Fibroblast of gingiva (primary cell): ENCODE measurements at places on chromosomes 16 and 17.

DNA sequence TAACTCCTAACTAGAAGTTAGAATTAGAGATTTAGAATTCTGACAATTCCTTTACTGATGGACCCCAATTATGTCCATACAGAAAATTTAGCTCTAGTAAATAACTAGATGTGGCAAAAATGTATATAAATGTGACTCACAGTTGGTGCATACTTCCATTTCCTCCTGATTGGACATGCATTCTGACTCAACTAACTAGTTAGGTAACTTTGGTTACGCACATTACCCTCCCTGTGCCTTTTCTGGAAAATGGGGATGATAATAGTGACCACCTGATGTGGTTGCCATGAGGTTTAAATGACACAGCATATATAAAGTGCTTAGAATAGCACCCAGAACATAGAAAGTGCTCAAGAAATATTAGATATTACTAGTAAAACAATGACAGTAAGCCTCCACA lies 550.0 kb upstream of the SALL1 start:
- DNase-seq, result no peak

DNA sequence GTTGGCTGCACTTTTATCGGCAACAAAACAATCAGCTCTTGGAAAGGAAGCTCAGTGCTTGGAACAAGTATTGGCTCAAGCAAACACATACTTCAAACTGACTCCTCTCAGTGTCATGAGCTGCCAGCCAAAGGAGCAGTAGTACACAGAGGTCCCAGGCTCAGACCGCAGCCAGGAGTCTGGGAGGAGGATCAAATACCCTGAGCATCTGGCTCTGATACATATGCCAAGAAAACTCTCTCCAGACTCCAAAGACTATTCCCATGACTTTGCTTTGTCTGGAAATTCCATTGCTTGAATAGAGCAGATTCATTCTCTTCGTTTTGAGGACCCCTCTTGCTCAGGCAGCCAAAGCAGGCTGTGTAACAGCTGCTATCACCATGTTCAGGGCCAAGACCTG lies 501.6 kb upstream of the PSMD7 start:
- peak; percentile 46 for DNase-seq

DNA sequence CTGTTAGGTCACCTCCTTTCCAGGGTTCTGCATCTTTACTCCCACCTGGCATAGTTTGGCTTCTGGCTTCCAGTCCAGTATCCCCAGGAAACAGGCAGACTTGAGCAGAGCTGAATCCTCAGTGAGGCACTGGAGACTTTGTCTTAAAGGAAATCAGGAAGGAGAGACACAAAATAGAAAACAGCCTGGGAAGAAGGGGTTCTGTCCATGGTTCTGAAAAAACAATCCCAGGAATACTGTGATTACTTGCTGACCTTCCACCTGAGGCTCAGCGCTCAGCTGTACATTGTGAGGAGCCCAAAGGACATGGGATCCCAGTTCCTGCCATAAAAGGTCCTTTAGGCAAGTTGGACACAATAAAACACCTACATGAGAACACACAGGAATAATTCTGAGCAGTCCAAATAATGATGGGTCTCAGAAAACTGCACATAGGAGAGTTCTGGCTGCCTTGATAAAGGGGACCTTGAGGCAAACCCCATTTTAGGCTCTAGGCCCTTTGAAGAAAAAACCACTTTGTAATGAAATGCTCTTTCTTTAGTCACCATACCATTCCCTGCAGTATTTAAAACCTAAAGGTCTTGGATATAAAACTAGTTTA lies 81.4 kb upstream of the CRHR1 start:
- no peak for DNase-seq

GRCh38 chr17:71399649-71400048 lies 721.2 kb upstream of the SOX9 start:
- DNase-seq, result no peak

DNA sequence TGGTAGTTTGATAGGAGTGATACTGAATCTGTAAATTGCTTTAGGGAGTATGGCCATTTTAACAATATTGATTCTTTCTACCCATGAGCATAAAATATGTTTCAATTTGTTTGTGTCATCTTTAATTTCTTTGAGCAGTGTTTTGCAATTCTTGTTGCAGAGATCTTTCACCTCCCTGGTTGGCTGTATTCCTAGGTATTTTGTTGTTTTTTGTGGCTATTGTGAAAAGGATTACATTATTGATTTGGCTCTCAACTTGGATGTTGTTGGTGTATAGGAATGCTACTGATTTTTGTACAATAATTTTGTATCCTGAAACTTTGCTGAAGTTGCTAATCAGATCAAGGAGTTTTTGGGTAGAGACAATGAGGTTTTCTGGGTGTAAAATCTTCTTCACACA lies 3.2 kb downstream of the KRTAP9-9 start:
- DNase-seq, result peak; percentile 76

DNA sequence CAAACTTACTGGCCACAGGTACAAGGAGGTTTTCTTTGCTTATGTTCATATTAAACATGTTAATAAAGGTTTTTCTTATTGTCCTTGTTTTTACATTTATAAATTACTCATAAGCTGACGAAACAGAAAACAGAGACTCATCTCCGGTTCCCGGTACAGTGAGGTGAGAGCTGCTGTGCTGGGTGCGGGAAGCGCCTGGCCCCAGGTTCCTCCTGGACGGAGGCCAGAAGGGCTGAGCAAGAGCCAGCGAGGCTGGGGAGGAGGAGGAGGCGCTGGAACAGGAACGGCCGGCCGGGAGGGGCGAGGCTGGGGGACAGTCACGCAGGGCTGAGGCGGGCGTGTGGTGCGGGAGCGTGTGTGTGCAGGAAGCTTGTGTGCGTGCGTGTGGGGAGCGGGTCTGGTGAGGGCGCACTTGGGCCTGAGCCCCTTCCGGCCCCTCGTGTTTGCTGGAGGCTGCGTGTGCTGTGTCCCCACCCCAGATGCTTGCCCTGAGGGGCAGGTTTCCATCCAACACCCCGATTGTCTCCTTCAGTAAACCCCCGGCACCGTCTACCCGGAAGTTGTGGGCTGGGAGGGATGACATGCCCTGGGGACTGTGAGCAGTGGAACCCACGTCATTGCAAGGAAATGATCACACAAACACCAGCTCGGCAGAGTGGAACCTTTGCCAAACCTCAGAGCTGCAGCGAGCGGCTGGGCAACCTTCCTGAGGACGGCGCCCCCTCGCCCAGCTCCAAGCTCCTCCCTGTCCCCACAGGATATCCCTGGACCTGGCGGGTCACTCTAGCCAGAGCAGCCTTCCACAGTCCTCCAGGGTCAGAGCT lies 19.5 kb downstream of the CD7 start:
- peak; percentile 96 for DNase-seq

DNA sequence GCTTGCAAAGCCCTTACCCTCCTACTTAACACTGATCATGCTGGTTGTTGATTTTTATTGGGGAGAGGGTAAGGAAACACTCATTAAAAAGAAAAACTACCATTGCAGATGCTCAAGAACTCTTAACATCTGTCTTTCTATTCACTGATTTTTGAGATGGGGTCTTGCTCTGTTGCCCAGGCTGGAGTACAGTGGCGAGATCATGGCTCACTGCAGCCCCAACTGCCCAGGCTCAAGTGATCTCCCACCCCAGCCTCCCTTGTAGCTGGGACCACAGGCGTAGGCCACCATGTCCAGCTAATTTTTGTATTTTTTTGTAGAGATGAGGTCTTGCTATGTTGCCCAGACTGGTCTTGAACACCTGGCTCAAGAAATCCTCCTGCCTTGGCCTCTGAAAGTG lies 14.5 kb downstream of the EMC8 start:
- no peak for DNase-seq

GRCh38 chr16:54066451-54067105 lies 220.0 kb downstream of the IRX3 start:
- peak; percentile 16 for DNase-seq

GRCh38 chr17:61284174-61284573 lies 115.5 kb upstream of the TBX2 start:
- DNase-seq, result no peak

GRCh38 chr16:67713647-67714273 lies 5.4 kb downstream of the GFOD2 start:
- DNase-seq, result no peak

DNA sequence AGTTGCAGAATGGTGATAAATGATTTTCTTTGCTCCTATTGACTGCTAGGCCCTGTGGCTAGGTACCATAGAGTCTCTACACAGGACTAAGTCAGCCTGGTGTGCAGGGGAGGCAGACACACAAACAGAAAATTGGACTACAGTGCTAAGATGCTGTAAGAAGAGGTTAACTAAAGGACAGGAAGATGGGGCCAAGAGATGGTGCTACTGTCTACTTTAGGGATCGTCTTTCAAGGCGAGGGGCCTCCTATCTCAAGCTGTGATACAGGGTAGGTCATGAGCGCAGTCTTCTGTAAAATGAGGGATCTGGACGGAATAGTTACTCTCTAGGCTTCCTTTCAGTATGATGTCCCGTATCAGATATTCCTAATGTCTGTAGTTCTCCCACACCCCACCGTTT lies 817 bp downstream of the NME1 start:
- DNase-seq, result no peak

DNA sequence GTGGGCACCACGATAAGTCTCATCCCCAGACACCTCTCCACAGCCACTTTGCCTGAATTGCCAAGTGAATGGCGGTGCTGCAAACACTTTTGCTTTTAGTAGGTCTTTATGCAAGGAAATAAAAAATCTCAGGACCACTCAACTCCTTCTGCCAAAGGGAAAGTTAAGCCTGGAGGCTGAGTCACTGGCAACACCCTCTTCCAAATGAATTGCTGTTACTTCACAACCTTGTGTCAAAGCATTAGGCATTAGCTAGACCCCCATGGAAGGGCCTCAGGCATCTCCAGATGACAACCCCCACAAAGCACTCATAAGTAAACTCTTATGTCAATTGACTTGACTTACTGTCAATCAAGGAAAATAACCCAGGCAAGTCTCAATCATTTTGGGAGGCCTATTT lies 43.0 kb downstream of the RNF112 start:
- DNase-seq, result no peak

DNA sequence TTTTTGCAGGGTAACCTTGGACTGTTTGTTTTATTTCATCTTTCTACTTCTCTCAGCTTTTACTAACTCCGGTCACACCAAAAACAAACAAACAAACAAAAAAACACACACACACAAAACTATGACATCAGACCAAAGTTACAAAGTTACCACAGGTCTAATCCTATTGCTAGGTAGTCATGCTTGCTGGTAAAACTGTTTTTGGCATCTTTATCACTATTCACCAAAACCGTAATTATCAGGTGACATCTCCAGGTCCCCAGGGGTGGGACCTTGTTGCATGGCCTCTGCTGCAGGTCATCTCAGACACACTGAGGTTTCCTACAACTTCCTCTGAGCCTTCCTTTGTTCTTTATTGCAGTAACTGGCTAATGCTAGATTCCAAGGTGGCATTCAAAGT lies 162.3 kb downstream of the ABCA8 start:
- DNase-seq, result no peak

DNA sequence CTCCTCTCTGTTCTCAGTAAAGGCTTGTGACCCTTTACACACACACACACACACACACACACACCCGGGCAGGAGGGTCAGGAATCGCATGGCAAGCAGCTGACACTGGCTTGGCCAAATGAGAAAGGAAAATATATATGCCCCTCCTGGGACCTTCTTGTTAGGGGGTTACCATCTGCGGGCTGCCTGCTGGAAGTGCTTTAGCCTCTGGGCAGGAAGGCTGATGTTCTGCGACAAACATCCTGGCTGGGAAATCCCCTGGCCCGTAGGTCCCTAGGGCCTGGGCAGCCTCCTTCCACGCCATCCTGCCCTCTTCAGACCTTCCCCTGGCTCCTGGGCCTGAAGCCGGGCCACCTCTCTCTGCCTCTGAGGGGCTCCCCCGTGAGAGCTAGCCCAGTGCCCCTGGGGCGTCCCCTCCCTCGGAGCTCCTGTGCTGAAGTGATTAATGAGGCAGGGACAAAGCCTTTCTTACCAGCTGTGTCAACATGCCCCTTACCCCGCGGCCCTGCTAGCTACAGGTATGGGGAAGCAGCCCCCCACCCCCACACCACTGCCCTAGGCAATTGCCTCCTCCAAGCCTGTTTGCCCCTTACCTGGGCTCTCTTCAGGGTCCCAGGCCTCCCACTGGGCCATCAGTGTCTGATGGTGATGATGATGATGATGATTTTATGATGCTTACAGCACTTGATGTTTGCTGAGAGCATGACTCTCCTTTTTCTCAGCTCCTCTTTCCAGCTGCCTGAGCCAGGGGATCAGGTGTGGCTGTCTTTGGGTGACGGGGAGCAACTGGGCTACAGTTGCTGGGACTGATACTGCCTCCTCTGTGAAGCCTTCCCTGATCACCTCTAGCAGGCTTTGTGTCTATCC lies 32.8 kb upstream of the ETV4 start:
- DNase-seq, result peak; percentile 78

- no peak for DNase-seq
Observed at GRCh38 chr17:74904687-74905409, 11.4 kb upstream of the FADS6 start.

DNA sequence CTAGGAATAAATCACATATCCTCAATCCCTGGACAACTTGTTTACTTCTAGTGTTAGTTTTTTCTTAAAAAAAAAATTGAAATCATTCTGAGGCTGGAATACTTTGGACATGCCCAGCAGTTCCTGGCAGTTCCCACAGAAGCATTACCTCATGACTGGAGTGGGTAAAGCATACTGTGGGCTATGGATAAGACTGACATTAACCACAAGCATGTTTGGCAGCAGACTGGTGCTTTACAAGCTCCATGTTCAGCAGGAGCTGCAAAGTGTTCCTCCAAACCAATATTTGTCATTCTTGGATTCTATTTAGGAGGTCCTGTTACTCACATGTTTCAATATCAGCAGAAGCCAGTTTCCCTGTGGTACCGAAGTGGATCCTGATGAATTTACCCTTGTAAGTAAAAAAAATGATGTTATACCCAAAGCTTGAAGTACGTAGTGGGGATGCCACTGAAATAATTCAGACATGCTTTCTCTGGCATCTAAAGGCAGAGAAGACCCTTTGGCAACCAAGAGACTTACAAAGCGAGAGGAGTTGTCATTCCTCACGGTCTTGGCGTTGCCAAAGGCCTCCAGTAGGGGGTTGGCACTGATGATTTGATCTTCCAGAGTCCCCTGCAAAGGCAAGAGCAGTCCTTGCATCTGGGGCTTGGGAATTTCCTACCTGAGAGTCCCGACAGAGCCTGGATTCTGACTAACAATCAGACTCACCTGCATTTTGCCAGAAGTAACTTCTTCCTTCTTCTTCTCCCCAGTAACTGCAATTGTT lies 4.9 kb downstream of the MYH1 start:
- DNase-seq, result no peak

DNA sequence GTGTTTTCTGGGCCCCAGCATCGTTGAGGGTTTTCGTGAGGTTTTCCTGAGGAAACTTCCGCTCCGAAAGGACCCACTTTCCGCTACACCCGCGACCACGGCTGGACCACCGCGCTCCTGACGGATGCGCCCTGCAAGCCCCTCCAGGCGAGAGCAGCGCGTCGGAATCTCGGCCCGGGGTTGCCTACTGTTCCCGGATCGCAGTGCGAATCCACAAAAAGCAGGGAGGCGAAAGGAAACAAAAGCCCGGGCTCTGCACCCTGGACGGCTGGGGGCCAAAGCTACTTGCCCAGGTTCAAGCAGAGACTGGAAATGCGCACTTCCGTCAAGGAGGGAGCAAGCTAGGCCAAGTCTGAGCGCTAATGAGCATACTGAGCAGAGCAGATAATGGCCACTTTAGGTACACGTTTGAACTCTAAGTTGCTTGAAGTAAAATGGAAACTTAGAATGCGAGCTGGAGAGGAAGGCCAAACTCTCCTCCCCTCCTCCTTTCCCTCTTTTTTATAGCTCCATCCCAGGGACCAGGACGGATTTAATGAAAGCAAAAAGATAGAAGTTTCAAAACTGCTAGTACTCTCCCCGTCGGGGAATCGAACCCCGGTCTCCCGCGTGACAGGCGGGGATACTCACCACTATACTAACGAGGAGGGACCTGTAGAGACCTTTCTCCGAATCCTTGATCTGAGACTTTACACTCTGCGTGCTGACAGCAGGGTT lies 11.4 kb upstream of the AURKB start:
- peak; percentile 89 for DNase-seq
